Aorta (tissue), 5 donors: ENCODE measurements at places on chromosomes 3 and 15. TPM values are rescaled to one million over a fixed set of nuclear protein-coding genes. Genes with fewer than 3 reads are reported as not detected.

The COL8A1 gene
- 514 TPM for total RNA-seq

The CMTM8 gene
- total RNA-seq = 6.8 TPM

The GASK1A gene
- total RNA-seq = 33.7 TPM

DNA sequence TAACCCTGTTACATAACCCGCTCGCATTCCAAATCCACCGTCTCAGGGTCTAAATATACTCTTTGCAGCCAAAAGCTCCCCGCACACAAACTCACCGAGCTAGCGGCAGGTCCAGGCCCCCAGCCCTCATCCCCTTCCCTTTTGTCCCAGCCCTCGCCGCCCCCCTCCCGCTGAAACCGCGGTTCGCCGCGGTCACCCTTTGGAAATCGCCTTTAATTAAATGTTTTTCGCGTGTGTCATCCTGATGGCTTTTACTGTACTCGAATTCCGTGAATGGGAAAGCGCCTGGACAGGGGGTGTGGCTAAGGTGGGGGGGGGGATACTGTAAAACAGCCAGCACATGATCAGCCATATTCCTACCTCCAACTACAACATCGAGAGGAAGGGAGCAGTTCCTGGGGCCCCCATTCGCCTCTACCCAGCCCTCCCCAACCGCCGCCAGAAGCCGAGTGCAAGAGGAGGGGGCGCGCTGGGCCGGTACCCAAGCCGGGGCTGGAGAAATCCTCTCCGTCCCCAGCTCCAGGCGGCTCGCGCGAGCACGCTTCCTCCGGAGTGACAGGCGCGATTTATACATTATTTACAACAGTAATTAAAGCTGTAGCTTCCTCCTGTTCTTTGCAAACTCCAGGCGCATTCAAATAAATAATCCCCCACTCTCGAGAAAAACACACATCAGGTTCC, 1.7 kb downstream of the RORA start:
- no peaks in the 10 kb centered on the region for H3K36me3 ChIP-seq
- no peak overlapping the region for H3K27ac ChIP-seq
- peak overlapping the region; percentile 100 for H3K4me3 ChIP-seq
- H3K27me3 ChIP-seq = no peaks in the 10 kb centered on the region
- H3K4me1 ChIP-seq = no peaks in the 10 kb centered on the region

DNA sequence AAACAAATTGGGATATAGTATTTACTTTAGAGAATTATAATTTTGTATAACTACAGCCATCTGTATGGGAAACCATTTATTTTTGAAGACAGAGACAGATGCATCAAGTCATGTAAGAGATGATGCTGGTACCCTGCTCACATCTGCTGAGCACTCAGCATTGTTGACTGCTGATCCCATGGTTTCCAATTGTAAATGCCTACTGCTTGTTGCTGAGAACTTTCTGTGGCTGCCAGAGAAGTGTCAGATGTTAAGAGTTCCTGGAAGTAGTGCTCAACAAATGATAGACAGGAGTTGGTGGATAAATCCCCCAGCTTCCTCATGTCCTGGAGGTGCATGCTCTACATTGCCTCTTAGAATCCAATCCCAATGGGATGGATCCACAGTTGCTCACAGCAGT, 167.1 kb downstream of the OXSM start:
- no peaks in the 10 kb centered on the region for H3K4me1 ChIP-seq
- H3K4me3 ChIP-seq = no peak overlapping the region

GRCh38 chr3:162525066-162525742, 1028.6 kb downstream of the OTOL1 start:
- H3K36me3 ChIP-seq = no peaks in the 10 kb centered on the region
- DNase-seq = no peak
- peaks cover 2% of the 10 kb centered on the region for H3K4me1 ChIP-seq
- no peak overlapping the region for H3K27ac ChIP-seq
- no peak overlapping the region for H3K4me3 ChIP-seq
- H3K27me3 ChIP-seq = no peaks in the 10 kb centered on the region

- DNase-seq = no peak
- H3K4me3 ChIP-seq = no peak overlapping the region
- no peaks in the 10 kb centered on the region for H3K4me1 ChIP-seq
- H3K27ac ChIP-seq = no peak overlapping the region
- H3K27me3 ChIP-seq = no peaks in the 10 kb centered on the region
These were observed 26.0 kb downstream of the RPN1 start for GRCh38 chr3:128624526-128625138.

DNA sequence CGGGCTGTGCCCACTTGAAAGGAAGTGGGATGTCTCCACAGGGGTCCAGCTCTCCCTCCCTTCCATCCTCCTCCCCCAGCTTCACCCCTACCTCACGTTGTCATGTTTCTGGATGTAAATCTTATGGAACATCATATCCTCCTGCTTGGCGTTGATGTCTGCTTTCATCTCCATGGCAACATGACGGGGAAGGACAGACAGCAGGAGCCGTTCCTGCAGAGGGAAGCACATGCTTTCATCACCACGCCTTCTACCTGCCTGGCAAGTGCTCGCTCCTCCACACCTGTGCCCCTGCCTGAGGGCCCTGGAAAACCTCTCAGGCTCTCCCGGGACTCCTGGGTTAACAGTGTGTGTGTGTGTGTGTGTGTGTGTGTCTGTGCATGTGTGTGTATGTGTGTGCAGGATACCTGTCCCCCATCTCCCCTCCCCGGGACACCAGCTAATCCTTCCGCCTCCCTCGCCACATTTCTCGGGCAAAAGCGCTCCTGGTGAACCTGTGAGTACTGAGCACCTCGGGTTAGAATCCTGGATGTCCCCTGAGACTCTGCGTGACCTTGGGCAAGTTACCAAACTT, 101.1 kb downstream of the ADCY5 start:
- no peaks in the 10 kb centered on the region for H3K4me1 ChIP-seq
- peak overlapping the region; percentile 13 for H3K27ac ChIP-seq
- H3K27me3 ChIP-seq = no peaks in the 10 kb centered on the region
- H3K36me3 ChIP-seq = no peaks in the 10 kb centered on the region
- no peak for DNase-seq

- no peak overlapping the region for H3K4me3 ChIP-seq
- H3K36me3 ChIP-seq = no peaks in the 10 kb centered on the region
- no peaks in the 10 kb centered on the region for H3K27me3 ChIP-seq
- no peak overlapping the region for H3K27ac ChIP-seq
- H3K4me1 ChIP-seq = no peaks in the 10 kb centered on the region
These were observed 166.1 kb downstream of the FRMD5 start for GRCh38 chr15:44029003-44029402.

DNA sequence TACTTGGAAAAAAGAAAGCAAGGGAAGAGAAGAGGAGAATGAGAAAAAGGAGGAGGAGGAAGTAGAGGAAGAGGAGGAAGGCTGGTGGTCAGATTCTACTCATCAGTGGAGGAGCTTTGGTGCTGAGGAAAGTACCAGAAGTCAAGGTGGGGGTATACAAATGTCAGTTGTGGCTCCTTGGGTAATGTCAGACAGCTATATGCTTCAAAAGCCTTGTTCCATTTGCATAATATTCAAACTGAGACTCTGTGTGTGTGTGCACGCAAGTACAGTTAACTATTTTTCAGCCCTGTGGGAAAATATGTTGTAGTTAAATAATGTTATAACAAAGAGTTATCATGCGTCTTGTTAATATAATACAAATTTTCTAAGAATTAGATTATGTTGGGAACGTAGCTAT, 609.7 kb downstream of the PDCD6IP start:
- H3K4me3 ChIP-seq = no peak overlapping the region
- DNase-seq = no peak
- H3K27me3 ChIP-seq = no peaks in the 10 kb centered on the region
- H3K27ac ChIP-seq = no peak overlapping the region
- H3K36me3 ChIP-seq = no peaks in the 10 kb centered on the region

GRCh38 chr3:134857356-134857755, 62.3 kb downstream of the EPHB1 start:
- H3K4me3 ChIP-seq = no peak overlapping the region
- H3K4me1 ChIP-seq = no peaks in the 10 kb centered on the region
- no peak overlapping the region for H3K27ac ChIP-seq
- H3K27me3 ChIP-seq = no peaks in the 10 kb centered on the region
- no peak for DNase-seq
- no peaks in the 10 kb centered on the region for H3K36me3 ChIP-seq

GRCh38 chr3:124512881-124513609, 217.2 kb upstream of the UMPS start:
- peaks cover 4% of the 10 kb centered on the region for H3K36me3 ChIP-seq
- H3K27me3 ChIP-seq = no peaks in the 10 kb centered on the region
- H3K4me1 ChIP-seq = peaks cover 3% of the 10 kb centered on the region
- no peak for DNase-seq

DNA sequence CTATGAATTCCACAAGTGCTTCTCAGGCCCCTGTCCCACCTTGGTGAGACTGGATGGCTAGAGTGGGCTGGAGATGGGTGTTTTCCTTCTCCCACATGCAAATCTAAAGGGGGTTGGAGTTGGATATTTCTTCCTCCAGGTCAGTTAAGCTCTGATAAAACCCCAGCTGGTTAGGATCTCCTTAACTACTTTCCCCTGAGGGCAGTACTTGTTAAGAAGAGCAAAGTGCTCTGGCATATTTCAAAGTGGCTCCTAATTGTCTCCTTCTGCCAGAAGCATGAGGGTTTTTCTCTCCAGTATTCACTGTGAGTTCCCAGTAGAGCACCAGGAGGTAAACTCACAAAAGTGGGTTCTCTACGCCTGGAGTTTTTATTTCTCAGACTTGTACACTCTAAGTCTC, 31.4 kb downstream of the COL6A6 start:
- no peaks in the 10 kb centered on the region for H3K4me1 ChIP-seq
- H3K27ac ChIP-seq = no peak overlapping the region
- H3K36me3 ChIP-seq = no peaks in the 10 kb centered on the region
- no peak for DNase-seq
- H3K27me3 ChIP-seq = no peaks in the 10 kb centered on the region
